Activated T-cell treated with anti-CD3 and anti-CD28 coated beads, Interleukin-2, amount 50 U/mL, for 48 hours (primary cell): ENCODE measurements at places on chromosomes 2 and 18.

DNA sequence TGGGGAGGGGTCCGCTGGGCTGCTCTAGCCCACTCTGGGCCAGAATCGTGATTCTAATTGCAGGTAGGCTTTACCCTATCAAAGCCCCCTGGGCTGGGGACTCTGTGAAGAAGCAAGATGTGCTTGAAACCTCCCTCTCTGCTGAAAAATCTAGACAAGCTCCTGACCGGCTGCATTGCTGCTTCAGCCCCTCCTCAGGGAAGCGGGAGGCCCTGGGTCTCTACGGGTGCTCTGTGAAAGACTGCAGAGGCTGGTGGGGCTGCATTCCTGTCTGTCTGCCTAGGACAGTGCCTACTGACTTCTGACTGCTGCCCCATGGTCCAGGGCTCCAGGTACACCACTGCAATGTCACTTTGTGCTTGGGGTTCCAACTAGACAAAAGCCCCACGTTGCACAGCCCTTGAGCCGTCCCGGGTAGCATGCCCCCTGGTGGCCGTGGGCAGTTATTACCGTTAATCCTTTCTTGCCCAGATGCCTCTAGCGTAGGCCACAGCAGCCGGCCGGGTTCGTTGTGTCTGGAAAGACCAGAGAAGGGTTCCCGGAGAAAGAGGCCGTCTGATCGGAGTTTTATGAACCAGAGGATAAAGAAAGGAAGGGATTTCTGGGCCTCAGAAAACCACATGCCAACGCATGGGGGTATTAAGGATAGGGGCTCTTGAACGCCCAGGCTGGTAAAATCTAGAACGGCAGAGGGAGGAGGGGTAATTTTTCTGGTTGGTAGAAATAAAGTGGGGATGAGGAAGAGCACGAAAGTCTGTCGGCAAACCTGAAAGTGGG is 15.9 kb upstream of the C1QL2 start:
- DNase-seq = peak; percentile 71

GRCh38 chr18:27922780-27923179 is 254.2 kb downstream of the CDH2 start:
- no peak for DNase-seq

DNA sequence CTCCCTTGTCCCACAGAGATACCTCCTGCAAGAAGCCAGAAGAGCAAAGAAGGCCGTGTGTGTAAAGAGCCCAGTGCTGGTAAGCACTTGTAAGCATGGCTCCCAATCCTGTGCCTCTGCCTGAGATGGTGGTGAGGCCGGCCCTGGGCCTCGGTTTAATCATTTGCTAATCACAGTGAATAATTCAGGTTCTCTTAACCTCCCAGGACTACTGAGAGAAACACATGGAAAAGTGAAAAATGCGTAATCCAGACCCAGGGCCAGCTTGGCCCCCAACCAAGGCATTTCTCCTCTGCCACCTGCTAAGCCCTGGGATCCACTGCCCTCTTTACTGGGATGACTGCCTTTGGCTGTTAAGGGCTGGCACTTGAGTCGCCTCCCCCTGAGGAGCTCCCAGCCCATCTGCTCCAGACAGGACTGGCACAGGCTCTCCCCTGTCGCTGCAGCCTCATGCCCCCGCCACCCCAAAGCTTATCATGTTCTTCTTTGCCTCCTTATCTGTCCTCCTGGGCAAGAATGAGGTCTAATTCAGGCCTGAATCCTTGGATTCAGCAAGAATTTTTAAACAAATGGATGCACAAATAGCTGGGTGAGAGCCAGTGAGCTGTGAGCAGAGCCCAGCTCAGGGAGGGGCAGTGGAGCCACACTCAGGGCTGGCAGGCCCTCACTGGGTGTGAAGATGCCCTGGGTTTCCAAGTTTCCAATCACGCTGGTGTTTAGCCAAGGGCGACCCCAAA is 193.9 kb upstream of the HS6ST1 start:
- DNase-seq = no peak

- no peak for DNase-seq
Observed at GRCh38 chr2:135183822-135184221, 131.7 kb downstream of the RAB3GAP1 start.

GRCh38 chr18:12422936-12423335 is 15.2 kb downstream of the PRELID3A start:
- no peak for DNase-seq

DNA sequence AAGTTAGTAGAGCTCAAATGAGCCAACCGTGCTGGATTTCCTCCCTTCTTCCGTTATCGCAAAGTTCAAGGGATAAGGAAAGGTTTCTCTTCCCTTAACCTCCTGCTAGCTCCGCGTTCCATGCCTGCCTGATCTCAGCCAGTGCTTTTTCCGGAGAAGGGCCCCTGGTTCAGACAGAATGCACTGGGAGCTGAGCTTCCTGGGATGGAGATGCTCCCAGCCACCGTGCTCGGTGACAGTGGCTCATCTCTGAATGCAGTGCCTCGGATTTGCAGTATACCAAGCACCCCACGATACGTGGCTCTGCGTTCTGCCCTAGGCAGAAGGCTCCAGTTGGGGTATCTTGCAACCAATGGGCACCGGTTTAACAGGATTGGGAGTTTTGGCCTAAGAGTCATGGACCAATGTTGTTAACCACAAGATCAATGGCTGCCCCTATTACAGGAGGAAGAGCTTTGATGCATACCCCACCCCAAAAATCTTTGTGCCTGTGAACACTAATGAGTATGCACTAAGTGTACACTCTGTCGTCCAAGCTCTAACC is 876 bp downstream of the CNTNAP5 start:
- no peak for DNase-seq

GRCh38 chr2:15822151-15823044 is 118.0 kb upstream of the MYCN start:
- no peak for DNase-seq

GRCh38 chr2:46970334-46971288 is 55.0 kb upstream of the MCFD2 start:
- no peak for DNase-seq

DNA sequence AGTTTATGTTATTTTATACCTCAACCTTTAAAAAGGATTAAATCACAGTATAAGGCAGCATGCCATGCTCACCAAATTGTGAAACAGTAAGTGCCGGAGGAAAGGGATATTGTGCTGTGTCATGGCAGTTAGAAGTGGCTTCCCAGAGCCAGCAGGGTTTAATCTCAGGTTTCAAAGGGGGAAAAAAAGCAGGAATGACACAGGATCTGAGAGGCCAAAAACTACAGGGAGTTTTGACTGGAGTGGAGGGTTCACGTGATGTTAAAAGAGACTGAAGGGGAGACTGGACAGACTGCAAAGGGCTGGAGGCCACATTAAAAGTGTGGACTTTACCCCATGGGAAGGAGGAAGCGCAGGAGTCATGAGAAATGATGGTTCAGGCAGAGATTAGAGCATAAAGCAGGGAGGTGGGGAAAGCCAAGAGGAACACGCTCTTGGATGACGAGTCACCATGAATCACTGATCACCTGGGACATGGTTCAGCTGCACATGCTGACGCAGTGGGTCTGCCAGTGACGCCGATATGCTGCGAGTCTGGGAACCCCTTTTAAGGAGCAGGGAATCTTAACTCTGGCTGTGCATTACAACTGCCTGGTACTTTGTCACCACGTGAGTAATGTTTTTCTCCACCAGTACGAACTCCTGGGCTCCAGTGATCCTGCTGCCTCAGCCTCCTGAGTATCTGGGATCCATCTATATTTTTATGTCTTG is 6.1 kb downstream of the CHMP1B start:
- DNase-seq = no peak
